ENCODE measurements at places on chromosomes 3 and 15.

GRCh38 chr3:185387646-185388045 is 24.7 kb downstream of the MAP3K13 start:
- DNase-seq, result no peak

GRCh38 chr3:127853681-127854080 is 31.4 kb upstream of the MGLL start:
- DNase-seq, result peak; percentile 41

GRCh38 chr3:35793667-35794066 is 154.3 kb downstream of the ARPP21 start:
- DNase-seq, result no peak

GRCh38 chr3:129184396-129184657 is 631 bp upstream of the CNBP start:
- DNase-seq, result peak; percentile 31

- no peak for DNase-seq
Observed at GRCh38 chr3:4866866-4867265, 112.4 kb upstream of the BHLHE40 start.

DNA sequence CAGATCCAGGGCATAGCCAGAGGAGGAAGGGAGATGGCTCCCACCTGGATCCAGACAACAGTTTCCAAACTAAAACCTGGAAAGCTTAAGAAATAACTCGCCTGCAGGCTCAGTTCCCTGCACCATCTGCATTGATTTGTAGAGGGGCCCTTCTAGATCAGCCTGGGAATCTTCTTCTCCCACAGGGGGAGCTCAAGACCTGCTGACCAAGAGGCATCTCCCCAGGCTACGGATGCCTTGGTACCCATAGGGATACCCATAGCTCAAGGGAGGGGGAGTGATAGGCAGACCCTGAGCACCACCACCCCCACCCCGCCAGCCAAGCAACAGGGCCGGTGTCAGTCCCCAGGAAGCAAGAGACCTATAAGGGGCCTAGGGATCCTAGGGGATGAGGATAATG is 28.0 kb upstream of the DCLK3 start:
- no peak for DNase-seq

DNA sequence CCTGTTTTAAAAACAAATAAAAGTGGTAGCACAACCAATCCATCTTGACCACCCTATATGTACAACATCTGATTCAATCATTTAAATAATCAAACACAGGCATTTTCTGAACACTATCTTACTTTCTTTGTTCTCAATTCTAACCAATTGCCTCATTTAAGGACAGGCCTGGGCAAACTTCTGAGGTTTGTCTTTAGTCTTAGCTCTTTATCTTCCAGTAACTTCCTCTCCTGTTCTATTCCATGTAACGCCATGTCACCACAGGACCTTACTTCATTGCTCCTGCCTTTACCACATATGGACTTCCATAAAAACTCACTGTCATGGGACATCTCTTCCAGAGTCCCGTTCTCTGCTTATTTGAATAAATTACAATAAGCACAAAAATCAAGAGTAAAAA is 14.9 kb downstream of the HDGFL3 start:
- DNase-seq, result no peak

- DNase-seq, result no peak
Observed at GRCh38 chr3:126423191-126424038, 28.7 kb downstream of the CFAP100 start.

DNA sequence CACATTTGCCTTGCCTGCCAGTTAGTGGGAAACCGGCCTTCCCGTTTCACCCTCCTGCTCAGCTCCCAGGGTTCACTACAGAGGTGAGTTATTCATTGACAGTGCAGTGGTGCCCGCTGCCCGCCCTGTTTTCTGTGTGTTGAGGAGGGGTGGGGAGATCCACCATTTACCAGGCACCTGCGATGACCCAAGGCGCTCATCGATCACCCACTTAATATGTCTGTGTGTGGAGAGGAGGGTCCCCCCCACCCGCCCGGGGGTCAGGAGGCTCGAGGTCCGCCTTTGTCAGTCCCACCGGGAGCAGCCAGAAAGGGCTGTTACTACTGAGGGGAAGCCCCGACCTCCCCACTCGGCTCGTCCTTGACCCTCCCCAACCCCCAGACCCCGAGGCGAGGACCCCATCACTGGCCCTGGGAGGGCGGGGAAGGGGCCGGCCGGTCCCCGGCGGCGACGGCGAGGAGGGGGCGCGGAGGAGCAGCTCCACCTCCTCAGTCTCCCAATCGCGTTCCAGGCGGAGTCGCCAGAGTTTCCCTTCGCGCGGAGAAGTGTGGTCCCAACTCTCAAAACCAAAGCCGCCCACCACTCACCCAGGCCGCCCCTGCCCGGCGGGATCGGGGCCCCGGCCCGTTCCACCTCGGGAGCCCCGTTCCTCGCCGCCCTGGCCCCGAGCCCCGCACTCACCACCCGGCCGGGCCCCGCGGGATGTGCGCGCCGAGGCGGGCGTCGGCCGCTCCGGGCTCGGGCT is 1.1 kb downstream of the PLXNB1 start:
- DNase-seq, result peak; percentile 46

DNA sequence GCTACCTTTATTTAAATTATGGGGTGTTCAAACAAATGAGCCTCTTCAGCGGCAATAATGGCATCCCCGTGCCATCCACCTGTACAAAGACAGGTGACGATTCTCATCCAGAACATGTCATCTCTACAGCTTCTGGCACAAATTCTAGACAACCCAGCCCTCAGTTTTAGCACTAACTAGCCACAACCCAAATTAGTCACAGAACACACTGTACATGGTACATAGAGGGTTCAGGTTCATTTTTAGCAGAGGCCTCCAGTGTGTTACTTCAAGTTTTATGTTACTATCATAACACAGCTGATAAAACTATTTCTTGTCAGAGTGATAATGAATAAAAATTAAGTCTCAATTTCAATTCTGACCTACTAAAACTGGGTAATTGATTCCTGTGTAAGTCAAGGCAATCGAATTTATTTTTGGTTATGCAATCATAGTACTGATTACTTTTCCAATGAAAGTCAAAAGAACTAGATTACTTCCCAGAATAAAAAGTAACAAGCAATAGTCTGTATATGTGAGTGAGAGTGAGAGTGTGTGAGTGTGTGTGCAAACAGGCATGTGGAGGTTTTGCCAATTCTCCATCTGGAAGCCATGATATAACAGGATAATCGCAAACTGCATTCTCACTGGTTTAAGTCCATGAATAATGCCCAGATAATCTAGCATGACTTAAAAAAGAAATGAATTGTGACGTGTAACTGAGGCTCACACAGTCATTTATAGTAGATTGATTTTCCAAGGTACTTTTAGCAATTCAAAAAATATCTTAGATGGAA is 37.4 kb downstream of the SHQ1 start:
- DNase-seq, result no peak

DNA sequence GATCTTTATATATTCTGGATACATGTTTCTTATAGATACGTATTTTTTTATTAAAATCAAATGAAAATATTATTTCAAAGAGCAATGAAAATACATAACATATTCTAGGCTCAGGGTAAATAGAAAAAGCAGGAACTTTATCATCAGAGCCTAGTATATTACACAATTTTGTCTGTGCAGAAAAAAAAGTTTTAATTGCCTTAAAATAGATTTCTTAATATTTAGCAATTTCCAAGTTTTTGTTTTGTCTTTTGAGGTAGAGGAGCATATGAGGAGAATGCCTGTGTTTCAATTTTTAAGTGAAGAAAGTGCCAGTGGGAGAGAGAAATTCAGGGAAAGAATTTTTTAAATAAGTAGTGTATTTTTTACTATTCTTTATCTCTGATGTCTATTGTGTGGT is 10.5 kb downstream of the CAPN7 start:
- DNase-seq, result no peak
